ENCODE measurements at places on chromosomes 3 and 15. TPM values are rescaled to one million over a fixed set of nuclear protein-coding genes. Genes with fewer than 3 reads are reported as not detected.

Gene PP2D1
- total RNA-seq: not detected

Gene IGSF11
- total RNA-seq: not detected

Gene SPTSSB
- not detected for total RNA-seq

DNA sequence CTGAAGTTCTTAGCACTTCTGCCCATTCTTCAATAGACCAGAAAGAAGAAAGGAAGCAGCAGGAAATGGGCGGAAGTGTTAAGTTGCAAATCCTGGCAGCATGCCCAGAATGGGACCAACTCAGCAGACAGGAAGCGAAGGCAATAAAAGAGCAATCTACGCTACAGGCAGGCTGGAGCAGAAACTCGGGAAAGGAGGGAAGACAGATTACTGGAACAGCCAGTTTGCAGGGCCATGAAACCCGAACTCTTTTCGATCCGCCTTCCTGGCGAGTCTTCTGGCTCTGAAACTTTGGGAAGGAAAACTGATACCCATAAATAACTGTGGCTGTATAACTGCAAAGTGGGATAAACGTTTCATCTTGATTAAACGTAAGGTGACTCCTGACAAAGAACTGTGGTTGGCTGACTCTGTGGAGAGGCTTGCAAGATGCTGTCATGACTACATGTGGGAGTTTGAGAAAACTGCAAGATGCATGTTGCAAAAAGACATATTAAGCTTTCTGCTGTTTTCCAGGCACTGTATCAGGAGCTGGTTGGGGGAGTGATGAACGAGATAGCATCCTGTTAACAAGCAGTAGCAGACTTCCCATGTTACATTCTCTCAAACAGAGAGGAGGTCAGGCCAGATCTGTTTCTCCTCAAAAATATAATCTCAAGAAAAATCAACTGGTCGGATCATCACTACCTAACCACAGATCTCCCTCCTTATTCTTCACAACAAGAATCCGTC lies 67.8 kb downstream of the FMN1 start:
- peak; percentile 17 for DNase-seq

GRCh38 chr3:46065294-46065705 lies 38.0 kb upstream of the XCR1 start:
- DNase-seq: peak; percentile 45

- DNase-seq: peak; percentile 68
Measured at GRCh38 chr15:61835496-61836106, 224.6 kb downstream of the VPS13C start.

- DNase-seq: no peak
Measured at GRCh38 chr3:42166214-42166613, 75.1 kb downstream of the TRAK1 start.

GRCh38 chr3:134237454-134238145 lies 13.1 kb downstream of the RYK start:
- no peak for DNase-seq

DNA sequence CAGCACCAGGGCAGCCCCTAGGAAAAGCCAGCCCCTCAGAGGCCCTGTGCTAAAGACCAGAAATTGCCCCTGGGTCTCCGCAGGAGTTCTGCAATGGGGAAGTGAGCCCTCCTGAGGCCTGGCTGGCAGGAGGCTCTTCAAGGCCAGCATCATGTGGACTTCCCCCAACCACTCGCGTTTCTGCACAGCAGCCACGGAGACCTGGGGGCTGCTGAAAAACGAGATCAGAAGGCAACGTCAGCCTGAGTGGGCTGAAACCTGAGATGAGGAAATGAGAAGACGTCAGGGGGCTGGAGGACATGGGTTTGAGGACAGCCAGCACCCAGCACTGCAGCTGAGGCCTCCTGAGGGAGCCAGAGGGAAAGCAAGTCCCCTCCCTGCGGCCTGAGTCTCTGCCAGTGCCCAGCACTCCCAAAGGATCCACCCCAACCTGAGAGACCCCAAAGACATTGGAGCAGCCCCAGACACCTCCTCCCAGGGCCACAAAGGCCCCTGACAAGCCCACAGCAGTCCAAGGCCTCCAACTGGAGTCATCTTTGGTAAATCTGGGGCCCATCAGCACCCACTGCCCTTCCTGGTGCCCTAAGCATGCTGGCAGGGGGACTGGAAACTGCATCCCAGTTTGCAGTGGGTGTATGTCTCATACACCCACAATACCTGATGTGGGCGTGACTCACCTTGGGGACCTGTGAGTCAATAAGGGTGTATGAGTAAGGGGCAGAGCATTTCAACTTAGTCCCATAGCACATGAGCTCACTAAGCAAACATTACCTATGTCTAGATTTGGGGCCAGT lies 29.2 kb upstream of the CYP11A1 start:
- peak; percentile 95 for DNase-seq

- no peak for DNase-seq
Measured at GRCh38 chr3:16514021-16514700, 662 bp upstream of the RFTN1 start.
